Large intestine (tissue), 12 donors: ENCODE measurements at places on chromosomes 5 and 9. TPM values are rescaled to one million over a fixed set of nuclear protein-coding genes. Genes with fewer than 3 reads are reported as not detected.

The NR5A1 gene
- 0.09 TPM for polyA plus RNA-seq

The OR1J2 gene
- not detected for polyA plus RNA-seq

The CCL28 gene
- 5.2 TPM for polyA plus RNA-seq

The CDC20B gene
- polyA plus RNA-seq: 0.15 TPM

The MRPS27 gene
- 52.7 TPM for polyA plus RNA-seq

The HNRNPH1 gene
- polyA plus RNA-seq: 1,181 TPM

The MOB3B gene
- 34.7 TPM for polyA plus RNA-seq

The BARHL1 gene
- polyA plus RNA-seq: 0.01 TPM

The SWI5 gene
- polyA plus RNA-seq: 21.6 TPM

The SPINK9 gene
- not detected for polyA plus RNA-seq

The PIP5K1B gene
- 57.9 TPM for polyA plus RNA-seq

The SPDL1 gene
- 15.4 TPM for polyA plus RNA-seq

The EIF4E1B gene
- not detected for polyA plus RNA-seq

The PJA2 gene
- polyA plus RNA-seq: 96.8 TPM

The CNOT8 gene
- polyA plus RNA-seq: 50.7 TPM

- H3K27me3 ChIP-seq: no peaks in the 10 kb centered on the region
- peaks cover 4% of the 10 kb centered on the region for H3K36me3 ChIP-seq
- no peak for DNase-seq
- no peak overlapping the region for H3K27ac ChIP-seq
Measured at GRCh38 chr9:5429873-5430564, 7.7 kb downstream of the PLGRKT start.

DNA sequence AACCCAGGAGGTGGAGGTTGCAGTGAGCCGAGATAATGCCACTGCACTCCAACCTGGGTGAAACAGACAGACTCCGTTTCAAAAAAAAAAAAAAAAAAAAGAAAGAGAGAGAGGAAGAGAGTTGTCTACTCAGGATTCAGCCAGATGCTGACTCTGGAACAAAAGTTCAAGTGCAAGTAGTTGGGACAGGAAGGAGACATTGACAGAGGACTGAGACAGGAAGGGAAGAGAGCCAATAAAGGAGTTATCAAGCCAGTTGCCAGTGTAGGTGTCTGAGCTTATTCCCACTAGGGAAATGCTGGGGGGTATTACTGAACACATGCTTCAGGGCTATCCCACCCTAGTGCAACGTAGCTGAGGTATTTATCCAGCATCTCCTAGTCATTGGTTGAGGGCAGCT lies 147.7 kb upstream of the SLC1A3 start:
- H3K4me3 ChIP-seq: no peak overlapping the region
- no peaks in the 10 kb centered on the region for H3K4me1 ChIP-seq
- H3K27ac ChIP-seq: no peak overlapping the region
- H3K36me3 ChIP-seq: no peaks in the 10 kb centered on the region
- peaks cover 5% of the 10 kb centered on the region for H3K27me3 ChIP-seq

DNA sequence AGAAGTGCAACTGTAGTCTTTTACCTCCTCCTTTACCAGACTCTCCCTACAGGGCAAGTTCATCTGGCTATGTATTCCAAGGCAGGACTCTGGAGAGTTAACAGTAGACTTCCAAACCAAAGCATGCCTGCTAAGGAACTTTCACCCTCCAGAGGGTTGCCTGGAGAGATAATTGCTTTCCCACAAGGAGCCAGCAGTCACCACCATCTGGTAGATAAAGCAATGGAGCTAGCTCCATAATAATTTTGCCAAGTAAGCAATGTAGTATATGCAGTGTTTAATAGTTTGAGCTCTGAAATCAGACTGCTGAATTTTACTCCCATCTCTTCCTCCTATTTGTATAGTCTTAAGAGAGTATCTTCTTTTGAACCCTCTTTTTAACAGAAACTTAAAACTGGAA lies 566.8 kb upstream of the PTGER4 start:
- no peak overlapping the region for H3K4me3 ChIP-seq
- no peaks in the 10 kb centered on the region for H3K36me3 ChIP-seq
- H3K4me1 ChIP-seq: no peaks in the 10 kb centered on the region
- H3K27ac ChIP-seq: no peak overlapping the region
- DNase-seq: no peak

GRCh38 chr5:108345541-108346171 lies 36.2 kb downstream of the FBXL17 start:
- no peak overlapping the region for H3K4me3 ChIP-seq
- peak; percentile 20 for DNase-seq
- H3K36me3 ChIP-seq: no peaks in the 10 kb centered on the region
- no peaks in the 10 kb centered on the region for H3K27me3 ChIP-seq
- H3K27ac ChIP-seq: no peak overlapping the region

- H3K27ac ChIP-seq: no peak overlapping the region
- no peak for DNase-seq
- no peak overlapping the region for H3K4me3 ChIP-seq
- H3K4me1 ChIP-seq: peaks cover 6% of the 10 kb centered on the region
- H3K27me3 ChIP-seq: no peaks in the 10 kb centered on the region
Measured at GRCh38 chr9:124840300-124840833, 12.9 kb upstream of the WDR38 start.

- no peaks in the 10 kb centered on the region for H3K4me1 ChIP-seq
- H3K27me3 ChIP-seq: no peaks in the 10 kb centered on the region
- no peaks in the 10 kb centered on the region for H3K36me3 ChIP-seq
- H3K4me3 ChIP-seq: no peak overlapping the region
Measured at GRCh38 chr5:79505138-79505537, 8.8 kb downstream of the HOMER1 start.

DNA sequence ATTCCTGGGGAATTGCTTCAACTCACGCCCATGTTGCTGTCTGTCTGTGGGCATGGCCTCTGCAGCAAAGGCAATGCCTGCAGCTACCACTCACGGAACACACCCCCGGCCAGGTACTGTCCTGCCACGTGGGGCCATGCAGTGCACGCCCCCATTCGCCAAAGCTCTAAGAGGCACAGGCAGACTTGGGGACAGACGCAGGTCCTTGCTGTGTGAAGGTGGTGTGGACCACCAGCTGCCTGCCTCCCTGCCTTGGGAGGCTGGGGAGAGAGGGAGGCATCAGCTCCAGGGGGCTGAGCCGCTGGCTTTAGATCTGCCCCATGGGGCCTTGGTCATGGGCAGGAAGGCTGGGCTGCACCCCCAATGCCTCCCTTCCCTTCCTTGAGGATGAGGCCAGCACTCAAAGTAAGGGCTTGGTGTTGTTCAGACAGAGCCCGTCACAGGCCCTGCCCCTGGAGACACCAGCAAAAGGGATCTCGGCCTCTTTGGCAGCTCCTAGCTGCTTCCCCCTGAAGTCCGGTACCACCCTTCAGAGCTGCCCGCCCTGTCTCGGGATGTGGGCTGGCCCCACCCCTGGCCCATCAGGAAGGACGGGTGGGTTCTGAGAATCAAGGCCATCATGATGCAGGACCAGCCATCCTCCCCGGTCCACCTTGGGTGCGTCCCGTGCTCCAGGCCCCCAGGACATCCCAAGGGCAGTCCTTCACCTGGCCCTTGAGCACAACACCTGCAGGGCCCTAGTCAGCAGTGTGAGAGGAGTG lies 2.3 kb downstream of the GRIN1 start:
- no peak for DNase-seq
- no peak overlapping the region for H3K27ac ChIP-seq
- no peaks in the 10 kb centered on the region for H3K36me3 ChIP-seq
- no peak overlapping the region for H3K4me3 ChIP-seq

DNA sequence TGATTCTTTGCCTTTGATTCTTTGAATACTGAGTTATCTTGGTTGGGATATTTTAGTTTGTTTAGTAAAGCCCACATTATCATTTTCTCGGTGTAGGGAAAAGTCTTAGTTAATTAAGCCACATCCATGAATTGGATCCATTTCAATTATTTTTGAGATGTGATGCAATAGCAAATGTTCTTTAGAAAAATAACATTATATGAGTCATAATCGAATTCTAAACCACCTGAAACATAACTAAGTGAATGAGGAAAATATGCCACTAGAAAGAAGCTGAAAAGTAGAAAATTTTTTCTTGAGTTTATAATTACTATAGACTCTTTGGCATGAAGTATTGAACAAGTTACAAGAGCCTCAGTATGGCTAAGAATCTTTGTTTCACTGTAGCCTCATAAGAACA lies 17.5 kb upstream of the CCDC192 start:
- no peaks in the 10 kb centered on the region for H3K4me1 ChIP-seq
- no peak overlapping the region for H3K27ac ChIP-seq
- DNase-seq: no peak
- H3K36me3 ChIP-seq: no peaks in the 10 kb centered on the region
- H3K4me3 ChIP-seq: no peak overlapping the region

DNA sequence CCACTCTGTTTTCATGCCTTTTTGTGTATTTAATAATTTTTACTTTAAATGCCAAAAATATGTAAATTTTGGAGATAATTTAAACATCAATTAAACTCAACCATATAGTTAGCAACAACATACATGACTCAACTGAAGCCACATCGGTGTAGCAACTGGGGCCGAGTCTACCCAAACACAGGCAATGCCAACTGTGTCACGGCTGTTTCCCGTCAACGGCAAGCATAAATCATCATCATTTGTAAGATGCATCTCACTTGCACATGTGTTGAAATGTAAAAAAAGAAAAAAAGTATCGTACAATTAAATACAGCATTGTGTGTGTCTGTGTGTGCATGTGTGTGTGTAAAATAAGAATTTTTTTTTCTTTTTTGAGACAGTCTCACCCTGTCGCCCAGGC lies 160.1 kb upstream of the TAS2R1 start:
- no peaks in the 10 kb centered on the region for H3K36me3 ChIP-seq
- no peak overlapping the region for H3K4me3 ChIP-seq
- no peaks in the 10 kb centered on the region for H3K4me1 ChIP-seq
- H3K27ac ChIP-seq: no peak overlapping the region

- H3K4me1 ChIP-seq: peaks cover 3% of the 10 kb centered on the region
- peaks cover 6% of the 10 kb centered on the region for H3K27me3 ChIP-seq
- peak overlapping the region; percentile 53 for H3K27ac ChIP-seq
- H3K36me3 ChIP-seq: no peaks in the 10 kb centered on the region
Measured at GRCh38 chr9:76887003-76887821, 18.7 kb downstream of the PRUNE2 start.

GRCh38 chr5:176492431-176492830 lies 44.2 kb downstream of the FAF2 start:
- H3K36me3 ChIP-seq: peaks cover 71% of the 10 kb centered on the region
- no peak overlapping the region for H3K27ac ChIP-seq
- no peaks in the 10 kb centered on the region for H3K4me1 ChIP-seq

DNA sequence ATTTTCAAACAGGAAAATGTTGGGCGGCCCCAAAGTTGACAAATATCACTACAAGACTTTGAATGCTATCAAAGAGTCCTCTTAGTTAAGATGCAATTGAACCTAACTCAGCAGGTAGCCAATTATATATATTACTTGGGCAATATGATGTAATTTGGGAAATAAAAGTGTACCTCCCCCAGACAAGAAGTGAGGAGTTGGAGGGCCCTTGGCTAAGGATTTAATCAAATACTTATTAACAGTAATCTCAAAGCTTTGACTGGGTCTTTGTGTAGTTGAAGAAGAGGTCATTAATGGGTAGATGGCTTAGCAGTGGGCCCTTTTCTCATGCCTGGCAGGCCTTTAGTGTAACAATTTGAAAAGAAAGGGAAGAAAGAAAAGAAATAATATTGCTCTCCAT lies 599.0 kb downstream of the CSNK1G3 start:
- H3K27ac ChIP-seq: no peak overlapping the region
- no peaks in the 10 kb centered on the region for H3K4me1 ChIP-seq
- no peak overlapping the region for H3K4me3 ChIP-seq
- H3K36me3 ChIP-seq: no peaks in the 10 kb centered on the region
- DNase-seq: no peak

- H3K27ac ChIP-seq: no peak overlapping the region
- H3K4me1 ChIP-seq: no peaks in the 10 kb centered on the region
- no peaks in the 10 kb centered on the region for H3K27me3 ChIP-seq
- no peak for DNase-seq
Measured at GRCh38 chr9:86983249-86983619, 35.9 kb upstream of the GAS1 start.

DNA sequence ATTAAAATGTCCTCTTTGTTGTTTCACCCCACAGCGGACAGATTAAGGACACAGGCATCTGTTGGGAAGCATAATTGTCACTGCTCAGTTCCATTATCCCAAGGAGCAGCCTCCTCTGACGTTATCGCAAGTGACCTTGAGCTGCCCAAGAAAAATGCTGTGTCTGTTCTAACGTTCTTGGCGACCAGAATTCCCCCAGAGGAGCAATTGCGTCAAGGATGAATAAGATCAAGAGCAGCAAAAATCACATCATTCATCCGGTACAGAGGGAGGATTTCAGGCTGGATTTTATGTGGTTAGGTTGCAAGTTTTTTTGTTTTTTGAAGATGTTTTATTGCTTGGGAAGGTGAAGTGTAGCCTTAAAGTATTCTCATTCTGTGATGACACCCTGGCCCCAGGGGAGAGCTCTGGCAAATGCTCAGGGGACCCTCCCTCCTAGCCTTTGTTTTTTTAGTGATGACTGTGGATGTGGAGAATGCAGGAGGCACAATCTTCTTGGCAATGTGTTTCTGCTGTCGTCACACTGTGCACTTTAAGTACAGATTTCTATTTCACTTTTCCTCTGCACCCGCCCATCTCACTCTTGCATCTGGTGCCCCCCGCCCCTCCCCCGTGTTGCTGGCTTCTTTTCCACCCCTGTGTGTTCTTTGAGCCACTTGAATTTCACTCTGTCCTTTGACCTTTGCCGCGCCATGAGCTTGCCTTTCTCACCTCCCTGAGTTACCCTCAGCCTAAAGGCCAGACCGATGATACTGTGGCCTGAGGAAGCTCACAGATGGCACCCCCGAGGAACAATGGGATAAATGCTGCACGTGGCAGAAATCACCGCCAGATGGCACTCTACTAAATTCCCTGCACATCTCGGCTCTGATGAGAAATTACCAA lies 308.5 kb downstream of the RAB3C start:
- H3K27me3 ChIP-seq: peaks cover 9% of the 10 kb centered on the region
- H3K4me1 ChIP-seq: no peaks in the 10 kb centered on the region
- no peak overlapping the region for H3K4me3 ChIP-seq

DNA sequence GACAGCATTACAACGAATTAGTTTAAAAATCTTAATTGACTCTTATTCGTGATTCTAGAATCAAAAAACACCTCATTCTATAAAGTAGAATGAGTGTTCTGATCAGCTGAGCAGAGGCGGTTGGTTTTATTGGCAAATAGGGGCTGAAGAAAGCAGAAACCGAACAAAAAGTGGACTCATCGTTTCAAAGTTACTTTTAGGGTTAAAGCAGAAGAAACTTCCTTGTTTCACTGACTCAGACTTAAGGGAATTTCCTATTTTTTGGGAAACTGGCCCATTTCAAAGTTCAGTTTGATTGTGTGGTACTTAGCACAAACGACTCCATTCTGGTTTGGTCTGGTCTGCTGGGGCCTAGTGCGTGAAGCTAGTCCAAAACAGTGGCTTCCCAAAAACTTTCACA lies 862 bp upstream of the NDUFB6 start:
- H3K4me1 ChIP-seq: peaks cover 4% of the 10 kb centered on the region
- H3K36me3 ChIP-seq: peaks cover 8% of the 10 kb centered on the region
- peak overlapping the region; percentile 97 for H3K27ac ChIP-seq
- peaks cover 4% of the 10 kb centered on the region for H3K27me3 ChIP-seq
- H3K4me3 ChIP-seq: no peak overlapping the region

- no peaks in the 10 kb centered on the region for H3K36me3 ChIP-seq
- no peaks in the 10 kb centered on the region for H3K27me3 ChIP-seq
- no peak overlapping the region for H3K4me3 ChIP-seq
- H3K27ac ChIP-seq: no peak overlapping the region
- DNase-seq: no peak
- no peaks in the 10 kb centered on the region for H3K4me1 ChIP-seq
Measured at GRCh38 chr5:91079037-91079436, 304.1 kb downstream of the ARRDC3 start.
